ENCODE measurements at places on chromosomes 13 and 19.

- DNase-seq, result peak; percentile 34
These were observed 9.7 kb downstream of the BCKDHA start for GRCh38 chr19:41407271-41407670.

DNA sequence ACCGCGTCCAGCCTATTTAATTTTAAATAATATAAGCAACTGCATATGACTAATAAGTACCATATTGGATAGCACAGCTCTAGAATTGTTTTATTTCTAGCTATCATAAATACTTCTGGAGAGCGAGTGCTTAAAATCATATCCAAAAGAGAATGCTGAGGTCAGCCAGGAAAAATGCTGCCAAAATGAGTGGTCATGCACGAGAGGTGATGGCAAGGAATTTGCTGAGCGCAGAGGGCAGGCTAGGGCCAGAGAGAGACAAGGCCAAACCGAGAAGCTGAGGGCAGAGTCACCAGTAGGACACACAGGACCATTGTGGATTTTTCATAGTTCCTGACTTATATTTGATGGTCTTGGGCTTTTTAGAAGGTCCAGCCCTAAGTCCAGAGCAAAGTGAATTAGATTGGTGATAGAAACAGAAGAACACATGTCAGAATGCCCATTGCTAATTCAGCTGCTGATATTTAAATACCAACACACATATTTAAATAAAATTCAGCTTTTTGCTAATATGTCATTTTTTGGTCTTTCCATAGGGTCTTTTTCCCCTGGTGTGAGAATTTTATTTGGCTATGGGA, 33.6 kb upstream of the UBL3 start:
- no peak for DNase-seq

GRCh38 chr13:72258340-72258981, 391.5 kb upstream of the DACH1 start:
- no peak for DNase-seq

DNA sequence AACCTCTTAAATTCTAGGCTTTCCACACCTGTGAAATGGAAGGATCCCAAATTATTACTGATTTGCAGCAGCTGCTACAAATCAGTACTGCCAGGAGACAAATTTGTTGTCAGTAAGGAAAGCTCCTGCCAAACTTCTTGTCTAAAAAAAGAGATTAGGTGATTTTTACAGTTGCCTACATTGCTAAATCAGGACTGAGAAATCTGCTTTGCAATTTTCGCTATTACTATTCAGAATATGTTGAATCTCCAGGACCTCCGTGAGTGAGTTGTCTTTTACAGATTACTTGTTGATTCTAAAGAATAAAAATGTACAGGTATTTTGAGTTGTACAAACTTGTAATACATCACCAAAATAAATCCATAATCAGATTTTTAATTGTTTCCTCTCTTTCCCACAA, 1815.9 kb downstream of the PCDH9 start:
- peak; percentile 8 for DNase-seq

DNA sequence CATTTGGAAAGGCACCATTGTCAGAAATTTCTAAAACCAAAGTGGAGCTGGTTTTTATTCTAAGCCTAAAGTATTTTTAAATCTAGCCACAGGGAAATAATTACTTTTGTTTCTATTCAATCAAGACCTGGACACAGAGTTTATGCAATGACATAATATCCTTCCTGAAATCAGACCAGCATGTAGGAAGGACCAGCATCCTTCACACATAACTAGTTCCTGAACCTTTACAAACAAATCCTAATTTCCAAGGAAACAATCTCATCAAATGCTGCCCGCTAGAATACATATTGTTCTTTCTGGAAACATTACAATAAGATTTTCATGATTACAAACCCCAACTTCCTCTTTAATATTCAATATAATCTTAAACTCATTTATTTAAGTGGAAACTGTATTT, 1.5 kb downstream of the STARD13 start:
- peak; percentile 69 for DNase-seq

DNA sequence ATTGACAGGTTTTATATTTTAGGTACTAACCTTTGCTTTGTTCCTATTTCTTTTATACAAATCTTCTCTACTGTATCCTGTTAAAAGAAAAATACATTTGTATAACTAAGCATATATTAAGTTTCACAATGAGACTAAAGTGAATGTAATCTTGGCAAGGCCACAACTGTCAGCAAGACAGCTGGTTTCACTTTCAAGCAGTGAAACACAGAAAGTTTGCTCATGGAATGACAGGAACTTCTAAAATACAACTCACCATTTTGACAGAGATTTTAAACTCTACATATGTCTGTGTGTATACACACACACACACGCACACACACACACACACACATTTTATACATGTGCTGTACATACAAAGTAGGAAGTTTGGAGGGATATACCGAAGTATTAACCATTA, 53.3 kb downstream of the PARP4 start:
- DNase-seq, result peak; percentile 70

- DNase-seq, result peak; percentile 8
These were observed 321.1 kb upstream of the EDNRB start for GRCh38 chr13:78239714-78240113.

DNA sequence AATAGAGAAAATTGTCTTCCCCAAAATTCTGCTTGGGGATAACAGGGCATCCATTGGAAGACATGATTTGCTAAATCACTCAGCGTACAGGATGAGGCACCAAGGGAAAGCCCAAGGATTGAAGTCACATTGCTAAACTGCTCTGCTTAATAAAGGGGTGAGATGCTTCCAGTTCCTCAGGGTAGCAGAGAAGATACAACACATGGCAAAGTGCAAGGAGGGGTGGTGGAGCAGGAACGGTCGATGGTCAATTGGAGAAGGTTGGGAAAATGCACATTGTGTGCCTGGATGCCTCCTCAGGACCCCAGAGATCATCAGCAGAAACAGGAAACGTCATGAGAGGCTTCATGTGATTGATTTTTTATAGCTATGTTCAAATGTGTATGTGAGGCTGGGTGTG, 116.3 kb upstream of the SOX1 start:
- no peak for DNase-seq

DNA sequence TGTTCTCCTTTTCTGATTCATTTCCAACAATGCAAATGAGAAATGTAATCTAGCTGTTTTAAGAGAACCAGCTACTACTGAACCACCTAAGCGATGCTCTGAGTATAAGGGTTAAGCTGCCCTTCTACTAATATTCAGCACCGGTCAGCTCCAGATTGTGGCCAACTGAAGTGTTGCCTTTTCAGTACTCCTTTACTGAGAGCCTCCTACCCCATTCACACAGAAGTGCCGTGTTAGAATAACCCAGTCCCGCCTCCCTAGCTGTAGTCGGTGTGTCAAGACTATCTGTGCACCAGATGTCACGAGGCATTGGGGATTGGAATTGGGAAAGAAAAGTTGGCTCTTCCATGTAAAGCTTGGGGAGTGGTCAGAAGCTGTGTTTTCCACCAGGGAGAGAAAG, 45.4 kb downstream of the FAM124A start:
- DNase-seq, result no peak

DNA sequence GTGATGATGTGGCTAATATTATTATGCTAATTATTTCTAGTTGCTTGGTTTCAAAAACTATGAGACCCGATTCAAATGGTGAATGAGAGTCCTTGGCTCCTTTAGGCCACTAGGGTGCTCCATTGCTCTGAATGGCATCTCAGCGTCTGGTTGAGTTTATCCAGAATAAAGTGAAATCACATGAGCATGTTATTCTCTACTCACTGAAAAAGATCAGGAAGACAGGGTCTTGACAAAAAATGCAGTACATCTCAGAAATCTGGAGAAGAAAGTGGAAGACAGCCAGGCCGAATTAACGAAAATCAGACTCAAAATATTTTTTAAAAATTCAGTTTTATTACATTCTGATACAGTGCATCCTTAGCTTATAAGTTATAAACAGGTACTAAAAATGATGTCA, 516.2 kb downstream of the MYO16 start:
- DNase-seq, result peak; percentile 89

- no peak for DNase-seq
These were observed 16.7 kb downstream of the TBC1D4 start for GRCh38 chr13:75465236-75465635.

- no peak for DNase-seq
These were observed 9.7 kb downstream of the PCCA start for GRCh38 chr13:100098445-100099116.

GRCh38 chr19:39506598-39506943, 7.8 kb downstream of the DLL3 start:
- no peak for DNase-seq

GRCh38 chr19:10102787-10103236, 334 bp upstream of the ANGPTL6 start:
- no peak for DNase-seq

GRCh38 chr13:100097821-100098220, 8.9 kb downstream of the PCCA start:
- no peak for DNase-seq

DNA sequence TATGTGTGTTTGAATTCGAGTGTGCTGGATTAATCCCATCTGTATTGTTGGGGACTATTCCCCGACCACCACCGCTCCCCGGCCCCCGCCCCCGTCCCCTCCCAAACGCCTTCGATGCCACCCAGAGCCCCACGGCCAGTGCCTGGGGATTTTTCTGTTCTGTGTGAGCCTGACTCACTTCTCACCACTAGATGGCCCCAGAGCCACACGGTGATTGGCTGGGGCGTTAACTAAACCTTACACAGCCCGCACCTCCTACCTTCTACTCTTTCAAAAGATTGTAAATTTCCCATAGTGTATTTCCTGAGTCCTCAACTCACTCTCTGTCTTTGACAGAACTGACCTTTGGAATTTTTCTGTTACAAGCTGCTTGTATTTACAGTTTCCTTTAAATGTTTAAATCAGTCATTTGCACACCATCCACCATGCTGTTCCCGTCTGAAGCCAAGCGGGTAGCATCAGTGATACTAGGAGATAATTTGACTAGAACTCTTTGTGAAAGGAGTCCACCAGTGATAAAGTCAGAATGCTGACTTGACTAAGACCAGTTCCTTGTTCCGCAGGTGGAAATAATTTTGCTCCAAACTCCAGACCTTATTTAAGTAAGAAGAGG, 61.4 kb downstream of the RFX2 start:
- peak; percentile 79 for DNase-seq

DNA sequence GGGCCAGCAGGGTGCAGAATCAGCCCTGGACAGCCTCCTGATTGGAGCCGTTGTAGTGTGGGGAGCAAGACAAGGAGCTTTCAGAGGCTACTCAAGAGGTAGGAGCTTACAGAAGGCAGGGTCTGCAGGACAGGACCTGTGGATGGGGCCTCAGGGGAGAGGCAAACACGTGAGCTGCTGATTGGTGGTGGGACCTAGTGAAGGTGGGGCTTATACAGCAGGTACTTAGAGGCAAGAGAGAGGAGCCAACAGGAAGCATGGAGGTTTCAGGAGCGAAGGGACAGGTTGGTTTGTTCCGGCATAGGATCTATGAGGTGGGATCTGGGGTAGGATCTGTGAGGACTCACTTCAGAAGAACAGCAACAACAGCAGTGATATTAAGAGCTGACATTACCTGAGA, 32.4 kb downstream of the ZSWIM4 start:
- no peak for DNase-seq

- no peak for DNase-seq
These were observed 15.0 kb downstream of the MBD3L2B start for GRCh38 chr19:7006135-7006704.

GRCh38 chr13:95275322-95276036, 25.8 kb downstream of the ABCC4 start:
- no peak for DNase-seq

DNA sequence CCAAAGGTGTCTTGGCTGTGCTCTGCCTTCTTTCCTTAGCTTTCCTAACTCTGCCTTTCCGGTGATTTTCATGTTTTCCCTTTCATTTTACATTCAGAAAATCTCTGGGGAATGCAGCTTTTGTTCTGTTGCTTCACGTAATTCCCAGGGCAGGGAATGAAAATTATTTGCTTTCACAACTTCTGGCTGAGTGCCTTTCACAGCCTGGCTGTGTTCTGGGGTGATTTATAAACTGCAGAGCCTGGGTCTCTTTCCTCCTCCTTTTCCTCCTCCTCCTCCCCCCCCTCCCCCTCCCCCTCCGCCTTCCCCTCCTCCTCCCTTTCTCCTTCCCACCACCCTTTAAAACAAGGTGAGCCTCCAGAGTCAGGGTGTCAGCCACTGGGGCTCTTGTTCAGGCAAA, 84.3 kb downstream of the RNASEH2B start:
- DNase-seq, result peak; percentile 87
